ENCODE measurements at places on chromosomes 5 and 9.

DNA sequence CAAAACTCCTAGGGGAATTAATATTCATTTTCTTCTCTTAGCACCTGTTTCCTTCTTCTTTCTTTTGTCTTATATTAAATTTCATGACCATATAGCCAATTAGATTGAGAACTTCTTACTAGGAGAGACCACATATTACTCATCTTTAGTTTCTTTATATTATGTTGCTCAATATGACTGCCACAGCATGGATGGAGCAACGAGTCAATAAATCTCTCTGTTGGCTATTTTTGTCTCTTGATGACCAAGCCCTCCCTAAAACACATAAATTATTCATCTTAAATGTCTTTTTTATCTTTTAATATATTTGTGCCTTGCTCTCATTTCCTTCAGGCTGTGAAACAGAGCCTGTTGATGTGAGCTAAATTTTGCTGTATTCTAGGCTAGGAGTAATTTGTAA lies 123.0 kb downstream of the ADAMTSL1 start:
- DNase-seq = no peak

DNA sequence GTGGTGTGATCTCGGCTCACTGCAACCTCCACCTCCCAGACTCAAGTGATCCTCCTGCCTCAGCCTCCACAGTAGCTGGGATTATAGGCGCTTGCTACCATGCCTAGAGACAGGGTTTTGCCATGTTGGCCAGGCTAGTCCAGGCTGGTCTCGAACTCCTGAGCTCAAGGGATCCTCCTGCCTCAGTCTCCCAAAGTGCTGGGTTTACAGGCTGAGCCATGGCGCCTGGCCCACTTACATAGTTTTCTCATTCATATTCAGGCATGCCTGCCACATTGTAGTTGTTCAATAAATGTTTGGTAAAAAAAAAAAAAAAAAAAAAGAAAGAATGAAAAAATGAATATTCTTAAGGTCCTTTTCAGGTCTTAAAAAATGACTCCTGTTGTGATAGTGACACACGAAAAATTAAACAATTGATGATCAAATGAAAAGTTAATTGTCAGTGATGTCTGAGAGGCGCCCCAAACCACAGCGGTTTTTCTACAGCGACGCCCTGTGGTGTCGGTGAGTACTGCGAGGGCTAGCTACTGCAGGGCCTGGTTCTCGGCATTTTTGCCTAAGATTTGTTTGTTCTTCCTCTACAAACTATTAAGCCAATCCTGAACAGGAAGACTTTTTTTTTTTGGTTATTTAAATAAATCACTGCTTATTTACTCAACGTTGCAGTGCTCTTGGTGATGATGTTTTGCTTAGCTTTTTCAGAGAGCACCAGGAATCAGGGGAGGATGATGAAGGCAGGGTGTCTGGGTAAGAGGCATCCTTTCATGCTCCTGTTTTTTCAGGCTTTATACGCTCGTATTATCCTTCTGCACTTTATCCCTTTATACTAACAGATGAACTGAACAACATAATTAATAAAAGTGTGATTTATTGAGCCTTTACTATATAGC lies 67.0 kb upstream of the DPYSL3 start:
- peak; percentile 19 for DNase-seq

GRCh38 chr9:72457366-72457765 lies 64.0 kb upstream of the TMC1 start:
- DNase-seq = no peak

DNA sequence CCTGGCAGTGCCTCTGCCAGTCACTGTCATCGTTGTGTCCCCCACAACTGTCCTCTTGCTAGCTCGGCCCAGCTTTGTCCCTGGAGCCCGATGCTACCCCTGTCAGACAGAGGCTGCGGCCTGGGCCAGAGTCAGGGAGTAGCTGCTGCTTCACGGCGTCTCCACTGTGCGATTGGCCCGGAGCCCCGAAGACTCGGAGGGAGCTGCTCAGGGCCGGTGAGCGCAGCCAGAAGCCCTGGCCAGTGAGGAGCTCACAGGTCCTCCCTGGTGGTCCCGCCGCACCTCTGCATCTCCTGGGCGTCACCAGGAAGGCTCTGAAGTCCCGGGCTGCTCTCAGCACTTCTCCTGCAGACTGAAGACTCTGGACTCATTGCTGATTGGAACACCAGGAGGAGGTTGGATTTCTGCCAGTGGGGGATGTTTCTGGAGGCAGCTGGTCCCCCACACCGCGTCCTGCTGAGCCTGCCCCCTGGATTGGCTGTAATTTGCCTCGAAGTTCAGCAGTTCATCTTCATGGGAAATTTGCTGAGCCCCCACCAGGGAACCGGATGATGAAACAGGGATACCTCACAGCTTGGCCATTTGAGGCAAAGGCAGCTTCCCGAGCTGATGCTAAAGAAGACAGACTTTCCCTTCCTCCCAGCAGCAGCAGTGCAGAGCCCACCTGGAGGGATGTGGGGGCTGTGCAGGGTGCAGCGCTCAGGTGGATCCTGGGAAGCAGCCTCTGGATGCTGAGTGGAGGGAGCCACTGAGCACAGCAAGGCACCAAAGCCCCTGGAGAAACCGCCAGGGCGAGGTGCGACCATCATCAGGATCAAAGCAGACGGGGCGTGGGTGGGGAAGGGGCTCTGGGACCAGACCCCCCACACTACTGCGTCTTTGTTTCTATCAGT lies 45.6 kb downstream of the USP20 start:
- DNase-seq = peak; percentile 37

GRCh38 chr9:107492381-107492970 lies 2.9 kb upstream of the KLF4 start:
- DNase-seq = no peak

- no peak for DNase-seq
Observed at GRCh38 chr9:136926154-136926704, 18.3 kb downstream of the FBXW5 start.

DNA sequence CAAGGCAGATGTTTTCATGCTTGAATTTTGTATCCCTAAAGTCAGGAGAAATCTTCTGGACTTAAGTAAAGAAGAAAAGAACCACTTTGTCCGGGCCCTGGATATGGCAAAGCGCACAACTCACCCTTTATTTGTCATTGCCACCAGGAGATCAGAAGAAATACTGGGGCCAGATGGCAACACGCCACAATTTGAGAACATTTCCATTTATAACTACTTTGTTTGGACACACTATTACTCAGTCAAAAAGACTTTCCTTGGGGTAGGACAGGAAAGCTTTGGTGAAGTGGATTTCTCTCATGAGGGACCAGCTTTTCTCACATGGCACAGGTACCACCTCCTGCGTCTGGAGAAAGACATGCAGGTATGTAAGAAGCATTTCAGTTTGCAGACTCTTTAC lies 2.3 kb downstream of the TYRP1 start:
- no peak for DNase-seq

- no peak for DNase-seq
Observed at GRCh38 chr5:136808756-136809155, 443.4 kb upstream of the TRPC7 start.

DNA sequence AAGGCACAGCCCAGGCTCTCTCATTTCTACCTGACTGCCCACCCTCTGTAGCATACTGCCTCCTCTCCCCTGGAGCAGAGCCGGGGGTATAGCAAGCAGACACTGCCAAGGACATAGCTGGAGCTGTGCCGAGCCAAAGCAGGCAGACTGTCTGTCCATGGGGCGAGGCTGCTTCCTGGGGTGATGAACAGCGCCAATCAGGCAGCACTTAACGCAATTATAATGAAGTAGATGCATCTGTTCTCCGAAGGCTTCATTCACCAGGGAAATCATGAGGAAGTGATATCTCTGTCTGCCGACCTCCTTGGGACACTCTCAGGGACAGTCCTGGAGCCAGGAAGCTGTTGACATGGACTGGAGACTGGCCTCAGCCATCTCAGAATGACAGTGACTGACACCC lies 230.7 kb downstream of the ASTN2 start:
- peak; percentile 86 for DNase-seq

DNA sequence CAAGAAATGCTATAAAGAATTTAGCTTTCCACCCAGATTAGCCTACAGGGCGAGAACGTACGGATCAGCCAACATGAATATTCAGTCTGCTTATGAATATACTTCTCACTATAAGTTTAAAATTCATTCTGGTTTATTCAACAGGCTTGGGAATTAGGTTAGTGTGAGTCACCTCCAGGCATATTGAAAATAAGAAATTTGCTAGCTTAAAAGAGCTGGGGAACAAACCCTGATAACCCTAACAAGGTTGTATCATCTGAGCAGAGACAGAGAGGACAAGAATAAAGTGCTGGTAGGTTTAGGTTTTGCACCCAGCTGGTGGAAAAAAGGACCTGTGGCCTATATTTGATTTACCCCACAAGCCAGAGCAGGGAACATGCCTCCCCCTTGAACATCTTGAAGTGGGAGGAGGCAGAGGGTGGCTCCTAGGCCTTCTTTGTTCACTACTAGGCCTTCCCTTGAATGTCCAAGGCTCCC lies 12.3 kb downstream of the FNBP1 start:
- no peak for DNase-seq

- DNase-seq = no peak
Observed at GRCh38 chr5:68086857-68087256, 128.7 kb upstream of the PIK3R1 start.

- DNase-seq = peak; percentile 50
Observed at GRCh38 chr5:103808464-103809106, 246.0 kb upstream of the NUDT12 start.

DNA sequence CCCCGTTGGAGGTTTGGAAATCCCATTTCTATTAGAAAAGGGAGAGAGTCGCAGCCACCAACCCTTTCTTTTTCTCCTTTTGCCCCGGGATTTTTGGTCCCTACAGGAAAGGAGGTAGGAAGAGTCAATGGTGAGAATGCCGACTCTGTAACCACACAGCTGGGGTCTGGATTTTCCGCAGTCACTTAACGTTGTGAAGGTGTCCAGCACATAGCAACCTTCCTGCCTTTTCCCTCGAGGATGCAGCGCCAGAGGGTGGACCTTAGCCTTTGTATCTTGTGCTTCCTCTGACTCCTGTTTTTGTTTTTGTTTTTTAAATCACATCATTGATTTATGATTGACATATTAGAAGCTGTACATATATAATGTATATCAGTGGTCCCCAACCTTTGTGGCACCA lies 41.4 kb downstream of the TLR4 start:
- DNase-seq = no peak

DNA sequence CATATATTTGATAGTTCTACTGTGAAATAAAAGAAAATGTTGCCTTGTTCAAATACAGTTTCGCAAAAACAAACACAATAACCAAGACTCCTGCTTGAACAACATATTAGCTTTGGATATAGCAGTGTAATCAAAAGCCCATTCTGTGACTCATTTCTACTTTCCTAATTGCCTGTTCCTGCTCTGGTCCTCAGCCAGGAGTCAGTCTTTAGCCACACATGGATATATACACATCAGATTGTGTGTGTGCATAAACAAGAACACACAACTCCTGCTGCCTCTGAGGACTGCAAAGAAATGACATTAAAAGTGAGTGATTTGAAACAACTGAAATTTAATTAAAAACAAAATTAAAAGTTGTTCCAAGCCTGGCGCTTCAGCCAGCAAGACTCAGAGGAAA lies 334.8 kb downstream of the TRIM32 start:
- DNase-seq = no peak

GRCh38 chr9:86459191-86459590 lies 105.0 kb upstream of the TUT7 start:
- no peak for DNase-seq

- DNase-seq = no peak
Observed at GRCh38 chr5:44001675-44002380, 387.4 kb downstream of the FGF10 start.

DNA sequence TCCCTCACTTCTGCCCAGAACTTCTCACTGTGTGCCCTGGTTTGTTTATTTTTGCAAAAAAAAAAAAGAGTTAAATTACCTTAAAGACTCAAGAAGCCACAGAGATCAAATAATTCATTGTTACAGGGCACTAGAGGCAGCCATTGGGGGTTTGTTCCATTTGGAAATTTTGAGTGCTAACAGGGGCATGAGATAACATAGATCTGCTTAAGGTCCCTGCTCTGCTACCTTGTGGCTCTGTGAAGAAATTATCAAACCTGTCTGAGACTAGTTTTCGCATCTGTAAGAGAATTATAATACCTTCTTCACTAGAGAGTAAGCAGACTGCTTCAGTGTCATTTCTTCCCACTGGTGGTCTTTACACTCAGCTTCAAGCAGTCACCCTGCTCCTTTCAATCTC lies 394 bp downstream of the TLR4 start:
- no peak for DNase-seq

DNA sequence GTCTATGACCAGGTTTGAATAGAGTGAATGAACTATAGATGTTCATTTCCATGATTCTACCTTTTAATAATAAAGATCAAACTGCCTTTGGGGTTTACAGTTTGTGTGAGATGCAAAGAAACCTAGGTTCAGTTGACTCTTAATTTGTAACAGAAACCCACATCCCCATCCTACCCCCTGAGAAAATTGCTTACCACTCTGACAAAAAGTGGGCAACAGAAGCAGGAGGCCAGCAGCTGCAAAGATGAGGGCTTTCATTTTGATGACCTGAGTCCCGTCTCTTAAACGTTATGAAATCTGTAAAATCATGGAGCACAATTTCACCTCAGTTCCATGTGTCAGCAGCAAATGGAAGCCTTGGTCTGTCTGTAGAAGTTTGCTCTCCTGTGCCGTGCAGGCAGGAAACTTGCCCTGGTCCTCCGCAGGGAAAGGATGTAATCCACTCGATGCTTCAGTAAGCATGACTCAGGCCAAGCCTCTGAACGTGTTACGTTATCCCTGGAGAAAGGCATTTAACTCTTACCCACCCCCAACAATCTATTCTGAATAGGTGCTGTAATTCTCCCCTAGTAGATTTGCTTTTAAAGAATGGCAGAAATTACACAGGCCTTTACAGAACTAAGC lies at the start of gene F2RL2:
F2RL2 (minus strand) TSS at position 431 of the 624 bp plus-strand sequence; CDS start at position 258, 173 bp downstream.
- DNase-seq = no peak

- DNase-seq = no peak
Observed at GRCh38 chr9:115209601-115210306, 91.8 kb upstream of the TNC start.

- no peak for DNase-seq
Observed at GRCh38 chr5:179230061-179230461, 115.2 kb downstream of the ADAMTS2 start.

DNA sequence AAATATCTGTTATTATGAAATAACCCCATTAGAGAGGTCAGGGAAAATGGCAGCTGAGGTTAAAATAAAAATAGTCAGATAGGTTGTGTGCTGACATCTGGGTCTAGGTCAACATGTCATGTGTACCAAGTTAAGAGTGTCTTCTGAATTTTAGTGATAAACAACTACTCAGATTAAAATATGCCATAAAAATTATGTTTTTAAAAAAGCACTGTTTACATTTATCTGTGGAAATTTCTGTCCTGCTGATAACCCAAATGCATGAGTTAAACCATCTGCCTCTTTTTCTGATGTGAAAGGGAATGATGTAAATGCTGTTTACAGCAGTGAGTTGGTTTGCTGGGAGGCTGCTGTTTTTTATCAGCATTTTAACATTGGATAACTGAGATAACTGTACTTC lies 361.2 kb upstream of the TARS1 start:
- no peak for DNase-seq

DNA sequence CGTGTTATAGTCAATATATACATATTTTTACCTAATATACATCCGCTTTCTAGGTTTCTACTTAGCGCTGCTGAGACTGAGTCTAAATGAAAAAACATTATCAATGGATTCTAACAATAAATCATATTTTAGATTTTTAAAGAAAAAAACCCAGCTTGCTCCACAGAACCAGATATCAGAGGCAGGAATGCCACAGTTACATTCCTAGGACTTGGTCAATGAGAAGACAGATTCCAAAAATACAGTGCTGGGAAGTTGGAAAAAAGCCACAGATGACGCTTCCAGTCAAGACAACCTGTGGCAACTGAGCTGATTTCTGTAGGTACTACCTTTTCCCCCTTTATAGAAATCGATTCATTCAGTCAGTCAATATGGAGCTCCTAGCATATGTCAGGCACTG lies 577 bp upstream of the CCDC112 start:
- no peak for DNase-seq
